ENCODE measurements at places on chromosomes 11 and 22.

- no peak for DNase-seq
These were observed 8.0 kb downstream of the CRYBB3 start for GRCh38 chr22:25207553-25208157.

GRCh38 chr22:36954251-36955014 is 41.0 kb downstream of the CSF2RB start:
- no peak for DNase-seq

DNA sequence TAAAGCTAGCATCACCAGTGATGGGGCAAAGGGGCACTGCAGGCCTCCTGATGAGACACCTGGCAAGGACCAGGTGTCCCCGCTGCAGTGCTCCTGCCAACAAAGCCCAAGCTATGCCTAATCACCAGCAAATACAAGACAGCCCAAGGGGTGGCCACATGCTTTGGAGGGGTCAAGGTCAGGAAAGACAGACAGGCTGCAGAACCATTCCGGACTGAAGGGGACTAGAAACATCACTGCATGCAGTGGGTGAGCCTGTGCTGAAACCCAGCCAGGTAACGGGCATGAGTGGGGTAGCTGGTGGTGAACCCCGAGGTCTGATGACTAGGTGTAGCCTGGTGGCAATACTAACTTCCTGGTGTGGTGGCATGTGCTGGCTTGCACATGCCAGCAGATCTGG is 111.1 kb downstream of the MED15 start:
- DNase-seq, result no peak

DNA sequence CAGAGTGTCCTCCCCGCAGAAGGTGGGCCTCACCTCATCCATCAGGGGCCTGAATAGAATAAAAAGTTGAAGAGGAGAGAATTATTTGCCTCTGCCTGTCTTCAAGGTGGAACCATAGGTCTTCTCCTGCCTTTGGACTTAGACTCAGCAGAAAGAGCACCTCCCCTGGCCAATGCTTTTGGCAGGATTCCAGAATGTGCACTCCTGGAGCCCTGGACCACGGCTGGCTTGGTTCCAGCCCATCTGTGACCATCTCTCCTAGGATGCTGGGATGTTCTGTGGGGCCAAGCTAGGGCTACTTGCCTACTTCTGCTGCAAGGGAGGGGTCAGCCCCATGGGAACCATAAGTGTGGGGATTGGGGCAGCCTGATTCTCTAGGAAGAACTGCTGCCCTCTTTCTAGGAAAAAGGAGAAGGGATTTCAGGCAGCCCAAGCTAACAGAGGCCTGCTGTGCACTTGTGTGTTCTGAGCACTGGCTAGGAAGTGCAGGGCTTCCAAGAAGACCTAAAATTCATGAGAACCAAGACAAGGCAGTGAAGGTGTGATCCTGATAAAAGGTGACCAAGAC is 32.2 kb upstream of the SHANK2 start:
- DNase-seq, result no peak

DNA sequence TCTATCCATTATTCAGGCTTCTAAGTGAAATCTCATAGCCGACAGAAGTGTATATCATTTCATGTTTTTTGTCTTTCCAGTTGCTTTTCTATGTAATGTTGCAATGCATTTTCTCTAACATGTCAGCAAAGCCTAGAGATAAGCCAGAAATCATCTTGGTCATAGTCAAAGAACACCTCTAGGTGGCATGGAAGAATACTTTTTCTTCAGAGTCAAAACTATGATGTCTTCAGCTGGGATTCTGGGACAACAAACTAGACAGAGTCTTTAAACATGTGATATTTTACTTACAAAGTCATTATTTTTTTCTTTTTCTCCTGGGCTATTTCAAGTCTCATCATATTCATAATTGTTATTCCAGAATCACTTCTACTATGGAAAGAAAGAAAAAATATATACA is 4.4 kb downstream of the GAS2 start:
- no peak for DNase-seq

DNA sequence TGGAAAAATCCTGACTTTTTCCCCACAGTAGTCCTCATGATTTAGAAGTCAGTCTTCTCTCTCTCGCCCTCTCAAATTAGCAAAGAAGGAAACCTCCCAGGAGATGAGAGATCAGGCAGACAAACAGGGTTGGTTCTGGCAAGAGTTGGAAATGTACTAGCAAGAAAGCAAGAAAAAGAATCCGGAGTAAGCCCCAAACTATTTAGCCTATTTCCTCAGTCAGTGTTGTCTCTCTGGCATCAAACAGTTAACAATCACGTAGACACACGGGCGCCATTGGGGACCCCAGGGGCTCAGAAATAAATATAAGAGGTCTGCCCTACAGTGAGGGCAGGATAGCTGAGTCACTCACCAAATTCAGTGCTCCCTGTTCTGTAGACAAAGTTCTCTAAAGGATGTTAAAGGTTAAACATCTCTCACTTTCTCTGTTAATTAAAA is 4.7 kb downstream of the C11orf52 start:
- DNase-seq, result no peak

DNA sequence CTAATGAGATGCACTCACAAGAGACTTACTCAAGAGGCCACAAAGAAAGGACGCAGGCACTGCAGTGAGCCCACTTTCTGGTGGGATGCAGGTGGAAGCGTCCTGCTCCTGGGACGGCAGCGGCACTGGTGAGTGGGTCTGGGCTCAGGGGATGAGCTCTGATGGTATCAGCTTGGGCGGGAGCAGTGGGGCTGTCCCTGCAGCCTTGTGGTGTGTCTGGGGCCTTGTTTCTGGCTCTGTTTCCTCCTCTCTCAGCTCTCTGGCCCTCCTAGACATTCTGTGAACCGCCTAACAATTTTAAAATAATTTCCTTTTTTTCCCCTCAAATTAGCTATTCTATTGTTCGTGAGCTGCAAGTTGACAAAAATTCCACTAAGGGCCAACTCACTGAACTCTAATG is 8.8 kb upstream of the ST14 start:
- no peak for DNase-seq

DNA sequence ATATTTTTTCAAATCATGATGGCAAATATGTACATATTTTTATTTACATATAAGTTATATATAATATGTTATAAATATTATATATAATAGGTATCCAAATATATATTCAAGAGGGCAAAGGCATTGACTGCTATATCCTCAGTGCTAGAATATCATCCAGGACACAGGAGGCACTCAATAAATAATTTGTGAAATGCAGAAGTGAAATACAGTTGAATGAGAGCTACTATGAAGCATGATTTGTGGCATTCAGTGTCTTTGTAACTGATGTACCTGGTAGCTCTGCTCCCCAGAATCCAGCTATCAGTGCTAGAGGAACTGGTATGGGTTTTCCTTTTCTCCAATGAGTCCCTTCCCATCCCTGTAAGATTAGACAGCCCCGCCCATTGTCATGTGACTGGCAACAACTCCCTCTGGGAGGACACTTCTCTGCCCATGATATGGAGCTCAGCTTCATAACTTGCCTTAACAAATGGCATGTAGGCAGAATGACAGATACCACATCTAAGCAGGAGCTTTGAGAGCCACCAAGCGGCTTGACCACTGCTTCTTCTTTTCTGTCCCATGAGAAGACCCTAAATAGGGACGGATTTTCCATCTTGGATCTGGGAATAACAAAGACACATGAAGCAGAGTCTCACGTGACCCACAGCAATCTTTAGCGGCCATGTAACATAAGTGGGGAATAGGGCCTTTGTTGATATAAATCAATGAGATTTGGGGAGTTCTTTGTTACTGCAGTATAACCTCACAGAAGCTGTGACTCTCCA is 10.2 kb upstream of the CD82 start:
- DNase-seq, result no peak

DNA sequence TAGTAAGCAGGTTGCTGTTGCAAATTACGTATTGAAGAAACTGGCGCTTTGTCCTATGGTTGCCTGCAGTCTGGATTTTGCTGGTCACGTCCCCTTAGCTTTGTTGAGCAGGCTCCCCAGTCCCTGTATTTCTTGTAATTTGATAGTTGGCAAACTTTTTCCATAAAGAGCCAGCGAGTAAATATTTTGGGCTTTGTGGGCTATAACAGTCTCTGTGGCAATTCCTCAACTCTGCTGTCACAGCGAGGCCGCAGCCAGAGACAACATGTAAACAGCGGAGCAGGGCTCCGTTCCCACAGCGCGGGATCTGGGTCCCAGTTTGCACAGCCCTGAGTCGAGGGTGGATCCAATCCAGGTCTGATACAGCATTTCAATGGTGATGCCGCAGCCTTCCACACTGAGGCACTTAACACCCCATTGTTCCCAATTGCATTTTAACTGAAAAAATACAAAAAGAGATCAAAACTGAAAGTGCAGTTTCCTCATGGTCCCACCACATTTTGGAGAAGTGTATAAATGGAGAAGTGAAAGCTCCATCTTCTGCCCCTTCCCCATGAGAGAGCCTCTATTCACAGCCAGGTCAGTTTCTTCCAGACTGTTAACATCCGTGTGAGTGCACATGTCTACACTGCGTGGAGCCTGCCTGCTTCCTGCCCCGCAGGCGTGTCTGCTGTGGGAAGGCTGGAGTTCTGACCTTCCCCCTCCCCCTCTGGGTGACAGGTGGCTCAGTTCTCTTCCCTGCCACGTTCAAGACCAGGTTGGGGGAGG is 89.1 kb downstream of the RPS6KA4 start:
- DNase-seq, result no peak

All from endothelial cell (in vitro differentiated cells).